ENCODE measurements at places on chromosomes 7 and 10.
A peak's percentile ranks its signal among the peaks of the same experiment; 100 is the strongest.

GRCh38 chr7:134470864-134471263 is 12.0 kb upstream of the AKR1B1 start:
- no peak for DNase-seq

GRCh38 chr10:14556285-14556956 is 218.3 kb downstream of the FAM107B start:
- DNase-seq, result no peak

GRCh38 chr10:61343796-61344195 is 109.4 kb downstream of the TMEM26 start:
- DNase-seq, result no peak

DNA sequence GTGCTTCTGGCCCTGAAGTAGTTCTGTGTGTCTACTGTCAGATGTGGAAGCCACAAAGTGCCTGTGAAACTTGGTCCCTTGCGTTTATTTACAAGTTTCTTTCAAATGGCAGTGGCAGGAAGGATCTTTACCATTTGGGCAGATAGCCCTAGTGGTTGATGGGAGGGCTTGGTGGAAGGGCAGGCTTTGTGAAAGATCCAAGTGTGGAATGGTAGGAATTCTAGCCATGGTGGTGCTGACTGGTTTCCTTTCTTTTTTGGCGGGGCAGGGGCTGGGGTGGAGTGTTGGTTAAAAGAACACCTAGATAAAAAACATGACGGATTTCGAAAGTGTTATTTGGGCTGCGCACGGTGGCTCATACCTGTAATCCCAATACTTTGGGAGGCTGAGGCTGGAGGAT is 27.0 kb downstream of the AUTS2 start:
- no peak for DNase-seq

GRCh38 chr10:113125612-113126011 is 175.6 kb downstream of the TCF7L2 start:
- DNase-seq, result no peak

- DNase-seq, result no peak
Measured at GRCh38 chr10:125661941-125662515, 20.9 kb downstream of the TEX36 start.

DNA sequence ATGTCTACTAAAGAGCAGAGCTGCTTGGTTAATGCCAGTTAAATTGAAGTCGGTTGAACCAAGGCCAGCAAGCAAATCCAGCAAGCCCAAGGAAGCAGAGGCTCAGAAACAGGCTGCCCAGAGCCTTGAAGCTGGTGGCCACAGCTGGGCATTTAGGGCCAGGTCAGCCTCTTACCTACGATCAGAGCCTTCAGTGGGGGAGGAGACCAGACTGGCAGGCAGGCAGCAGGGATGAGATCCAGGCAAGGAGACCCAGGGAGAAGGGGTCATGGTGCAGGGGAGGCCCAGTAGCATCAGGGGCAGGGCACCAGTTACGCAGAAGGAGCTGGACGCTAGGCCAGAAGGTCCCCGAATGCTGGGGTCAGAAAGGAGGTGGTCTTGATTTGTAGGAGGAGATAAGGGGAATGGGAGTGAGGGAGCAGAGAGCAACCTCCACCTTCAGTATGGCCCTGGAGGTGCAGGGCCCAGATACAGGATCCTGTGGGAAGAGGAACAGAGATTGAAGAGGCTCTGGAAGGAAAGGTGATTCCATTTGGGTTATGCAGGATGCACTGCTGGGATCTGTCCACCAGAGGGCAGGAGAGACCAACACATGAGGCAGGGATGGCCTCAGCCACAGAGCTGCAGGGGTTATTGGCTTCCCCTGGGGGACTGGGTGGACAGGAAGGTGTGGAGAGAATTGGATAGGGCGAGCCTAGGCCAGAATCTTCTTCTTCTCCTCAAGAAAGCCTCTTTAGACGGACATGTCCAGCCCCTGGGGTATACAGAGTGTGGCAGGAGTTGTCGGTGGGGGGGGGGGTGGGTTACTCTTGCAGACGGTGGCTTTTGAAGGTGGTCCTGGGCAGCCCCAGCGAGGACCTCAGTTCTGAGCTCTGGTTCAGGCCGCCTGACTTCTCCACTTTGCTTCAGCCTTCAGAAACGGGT is 132.6 kb upstream of the PODXL start:
- peak; percentile 23 for DNase-seq

GRCh38 chr7:44978511-44979366 is at the start of gene MYO1G:
TSS of gene MYO1G (minus strand) at chr7:44979015. CDS start at chr7:44978961, 54 bp downstream.
- DNase-seq, result no peak

- DNase-seq, result peak; percentile 96
Measured at GRCh38 chr7:5472432-5473315, 49.0 kb upstream of the TNRC18 start.

DNA sequence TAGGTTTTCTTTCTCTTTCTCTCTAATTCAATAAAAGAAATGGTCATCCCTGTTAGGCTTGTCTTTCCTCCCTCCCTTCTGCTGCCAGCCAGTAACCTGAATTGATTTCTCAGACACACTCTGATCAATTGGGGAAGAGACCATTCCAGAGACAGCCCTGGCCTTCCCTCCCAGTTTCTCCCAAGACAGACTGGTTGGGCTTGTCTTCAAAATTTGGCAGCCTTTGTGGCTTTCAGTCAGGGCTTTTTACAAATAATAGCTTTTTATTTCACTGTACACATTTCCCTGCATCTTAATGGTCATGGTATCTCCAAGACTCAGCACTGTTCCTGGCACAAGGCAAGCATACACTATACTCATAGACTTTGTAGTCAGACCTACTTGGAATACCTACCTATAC is 33.9 kb downstream of the BCAP29 start:
- DNase-seq, result no peak

DNA sequence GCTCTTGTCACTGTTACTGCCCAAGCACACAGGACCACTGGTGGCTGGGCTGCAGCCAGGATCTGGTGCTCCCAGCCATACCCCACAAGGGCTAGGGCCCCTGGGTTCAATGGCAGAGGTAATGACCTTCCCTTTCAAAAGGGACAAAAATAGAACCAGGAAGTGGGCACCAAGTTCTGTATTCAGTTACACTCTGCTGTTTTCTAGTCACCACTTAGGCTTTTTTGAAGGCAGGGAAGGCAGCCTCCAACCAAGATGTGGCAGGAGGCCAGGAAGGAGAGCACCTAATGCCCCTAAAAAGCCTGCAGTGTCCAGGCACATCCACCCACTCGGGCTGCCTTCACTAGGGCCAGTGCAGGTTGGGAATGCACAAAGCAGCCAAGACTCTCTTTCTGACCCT is 47.8 kb downstream of the NOD1 start:
- DNase-seq, result no peak

DNA sequence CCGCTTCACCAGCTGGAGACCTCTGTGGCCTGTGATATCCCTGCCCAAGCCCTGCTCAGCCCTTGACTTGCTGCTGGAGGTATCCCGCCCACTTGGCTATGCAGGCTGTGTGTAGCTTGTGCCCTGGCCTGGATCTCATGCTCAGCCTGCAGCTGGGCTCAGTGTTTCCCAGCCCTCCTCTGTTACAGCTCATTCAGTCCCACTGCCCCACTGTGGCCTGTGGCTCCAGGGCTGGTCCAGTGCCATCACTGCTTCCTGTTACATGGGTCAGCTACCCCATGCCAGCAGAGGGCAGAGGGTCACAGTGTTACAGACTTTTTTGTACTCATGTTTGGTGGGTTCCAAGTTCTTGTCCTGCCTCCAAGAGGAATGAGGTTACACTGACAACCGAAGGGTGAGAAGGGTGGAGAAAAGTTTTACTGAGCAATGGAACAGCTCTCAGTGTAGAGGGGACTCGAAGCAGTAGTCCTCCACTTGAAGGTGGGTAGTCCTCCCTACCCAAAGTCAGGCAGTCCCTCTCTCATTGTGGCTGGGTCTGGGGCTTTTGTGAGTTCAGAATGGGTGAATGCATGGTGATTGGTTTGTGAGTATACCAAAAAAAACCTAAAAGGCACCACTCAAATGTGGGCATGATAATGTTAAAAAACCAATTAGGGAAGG is 100.4 kb downstream of the ANKRD7 start:
- no peak for DNase-seq

- DNase-seq, result no peak
Measured at GRCh38 chr7:47297120-47297519, 284.8 kb downstream of the TNS3 start.

DNA sequence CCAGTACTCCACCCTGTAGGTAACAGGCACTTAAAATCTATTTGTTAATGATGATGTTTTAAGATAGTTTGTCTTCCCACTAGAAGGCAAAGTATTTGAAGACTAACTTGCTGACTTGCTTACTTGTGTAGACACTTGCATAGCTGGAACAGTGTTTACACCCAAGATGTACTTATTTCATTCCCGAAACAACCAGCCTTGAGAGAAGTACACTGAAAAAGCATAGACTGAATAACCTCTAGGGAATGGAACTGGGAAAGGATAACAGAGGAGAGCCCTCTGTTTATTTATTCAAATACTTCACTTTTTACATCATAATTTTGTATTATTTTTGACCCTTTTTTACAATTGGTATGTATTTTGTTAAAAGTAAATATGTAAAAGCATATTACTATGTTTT is 33.1 kb upstream of the TMEM26 start:
- DNase-seq, result no peak

DNA sequence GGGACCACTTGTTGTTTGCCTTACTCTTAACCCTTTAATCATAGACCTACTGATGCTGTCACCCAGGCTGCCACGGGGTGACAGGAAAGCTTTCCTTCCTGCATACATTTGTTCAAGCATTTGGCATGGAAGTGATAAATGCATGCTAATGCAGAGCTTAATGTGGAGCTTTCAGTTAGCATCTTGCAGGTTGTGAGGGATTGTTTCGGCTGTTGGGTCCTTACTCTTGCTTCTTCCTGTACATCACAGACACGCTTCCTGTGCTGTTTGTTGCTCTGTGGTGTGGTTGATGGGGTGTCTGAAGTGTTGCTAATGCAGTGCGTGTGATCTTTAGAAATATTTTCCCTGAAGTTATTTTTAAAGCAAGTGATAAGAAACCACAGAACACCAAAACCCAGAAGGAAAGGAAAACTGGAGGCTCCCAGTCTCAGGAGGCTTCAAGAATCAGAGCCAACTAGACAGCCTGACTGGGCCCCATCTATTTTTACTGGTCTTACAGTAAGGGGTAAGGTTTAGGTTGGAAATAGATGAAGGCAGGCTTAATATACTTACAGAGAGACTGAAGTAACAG is 143.1 kb downstream of the CHN2 start:
- no peak for DNase-seq

DNA sequence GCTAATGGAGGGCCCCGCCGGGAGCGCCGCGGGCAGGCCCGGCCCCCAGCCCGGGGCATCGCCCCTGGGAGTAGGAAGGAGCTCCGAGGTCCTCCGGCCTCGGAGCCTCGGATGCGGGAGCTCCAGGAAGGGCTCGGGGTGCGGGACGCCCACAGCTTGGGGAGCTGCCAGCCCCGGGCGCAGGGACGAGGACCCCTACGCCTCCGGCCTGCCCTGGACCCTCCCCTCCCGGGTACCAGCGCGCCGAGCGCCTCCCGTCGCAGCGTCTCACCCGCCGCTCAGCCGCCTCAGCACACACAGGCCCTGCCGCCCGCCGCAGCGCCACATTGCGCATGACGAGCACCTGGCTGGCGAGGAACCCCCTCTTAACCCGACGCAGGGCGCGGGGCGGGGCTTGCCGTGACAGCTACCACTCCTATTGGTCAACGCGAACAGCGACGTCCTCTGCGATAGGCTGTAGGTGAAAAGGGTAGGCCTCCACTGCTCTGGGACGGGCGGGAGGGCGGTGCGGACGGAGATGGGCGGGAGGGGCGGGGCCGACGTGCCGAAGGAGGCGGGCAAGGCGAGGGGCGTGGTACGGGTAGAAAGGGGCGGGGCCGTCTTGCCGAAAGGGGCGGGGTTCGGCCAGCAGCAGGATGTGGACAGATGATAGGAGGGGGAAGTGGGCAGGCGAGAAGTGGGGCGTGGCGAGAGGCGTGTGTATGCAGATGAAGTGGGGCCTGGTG is at the start of gene PITRM1:
TSS of gene PITRM1 (minus strand) at position 337 of the 725 bp plus-strand sequence. CDS start at position 327, 10 bp downstream.
- peak; percentile 96 for DNase-seq
